Heart left ventricle (tissue), 16 donors: ENCODE measurements at places on chromosomes 6 and 20. TPM values are rescaled to one million over a fixed set of nuclear protein-coding genes. Genes with fewer than 3 reads are reported as not detected.
A peak's percentile ranks its signal among the peaks of the same experiment; 100 is the strongest.

DNA sequence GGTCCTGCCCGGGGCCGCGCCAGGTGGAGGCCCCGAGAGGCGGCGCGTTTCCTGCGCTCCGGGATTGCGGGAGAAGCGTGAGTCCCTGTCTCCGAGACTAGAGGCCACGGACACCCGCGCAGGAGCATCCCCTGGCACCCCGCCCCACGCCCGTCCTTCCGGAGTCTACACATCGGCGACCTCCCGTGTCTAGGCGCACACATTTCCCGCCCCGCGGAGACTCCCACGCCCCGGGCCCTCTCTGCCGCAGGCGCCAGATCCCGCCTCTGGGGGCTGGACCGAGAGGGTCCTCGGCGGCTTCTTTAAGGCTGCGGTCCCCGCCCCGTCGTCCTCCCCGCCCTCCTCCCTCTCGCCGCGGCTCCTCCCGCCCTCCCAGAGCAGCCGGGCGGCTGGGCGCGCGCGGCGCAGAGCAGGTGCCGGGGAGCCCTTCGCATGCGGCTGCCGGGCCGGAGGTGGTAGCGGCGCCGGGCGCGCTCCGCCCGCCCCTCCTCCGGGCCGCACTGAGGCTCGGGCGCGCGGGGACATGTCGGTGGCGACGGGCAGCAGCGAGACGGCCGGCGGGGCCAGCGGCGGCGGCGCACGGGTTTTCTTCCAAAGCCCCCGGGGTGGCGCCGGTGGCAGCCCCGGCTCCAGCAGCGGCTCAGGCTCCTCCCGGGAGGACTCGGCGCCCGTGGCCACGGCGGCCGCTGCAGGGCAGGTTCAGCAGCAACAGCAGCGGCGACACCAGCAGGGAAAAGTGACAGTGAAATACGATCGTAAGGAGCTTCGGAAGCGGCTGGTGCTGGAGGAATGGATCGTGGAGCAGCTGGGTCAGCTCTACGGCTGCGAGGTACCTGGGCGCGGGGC is at the start of gene PPP1R14C:
Gene PPP1R14C, plus strand, starts transcription at position 375 of the 846 bp plus-strand sequence. Its CDS starts 149 bp downstream, at position 524.
- peaks cover 21% of the 10 kb centered on the region for H3K27me3 ChIP-seq
- peaks cover 20% of the 10 kb centered on the region for H3K4me1 ChIP-seq
- peak within 1 kb of the TSS; percentile 46 for H3K27ac ChIP-seq
- no peaks in the 10 kb centered on the region for H3K36me3 ChIP-seq

- H3K27me3 ChIP-seq, result no peaks in the 10 kb centered on the region
- no peak for DNase-seq
- no peaks in the 10 kb centered on the region for H3K36me3 ChIP-seq
- H3K4me1 ChIP-seq, result no peaks in the 10 kb centered on the region
- no peak overlapping the region for H3K4me3 ChIP-seq
- H3K27ac ChIP-seq, result no peak overlapping the region
These were observed 155.3 kb upstream of the ZNF217 start for GRCh38 chr20:53748821-53749421.

DNA sequence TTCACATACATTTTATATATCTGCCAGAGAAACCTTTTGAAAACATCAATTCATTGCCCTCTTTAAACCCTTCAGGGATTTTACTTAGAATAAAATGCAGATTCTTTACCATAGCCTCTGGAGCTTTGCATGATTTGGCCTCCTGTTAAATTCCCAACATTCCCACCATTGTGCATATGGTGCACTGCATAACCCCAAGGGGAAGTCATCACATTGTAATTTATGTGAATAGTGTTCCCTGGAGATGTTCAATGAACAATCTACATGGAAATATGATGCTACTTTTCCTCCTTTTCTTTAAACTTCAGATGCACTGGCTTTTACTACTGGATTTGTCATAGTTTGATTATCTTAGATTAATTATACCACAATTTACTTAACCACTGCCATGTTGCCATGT is 94.7 kb downstream of the PHF3 start:
- no peaks in the 10 kb centered on the region for H3K27me3 ChIP-seq
- no peak for DNase-seq
- H3K4me3 ChIP-seq, result no peak overlapping the region
- no peaks in the 10 kb centered on the region for H3K36me3 ChIP-seq
- H3K4me1 ChIP-seq, result no peaks in the 10 kb centered on the region
- no peak overlapping the region for H3K27ac ChIP-seq

GRCh38 chr6:102981490-102982015 is 1588.0 kb downstream of the GRIK2 start:
- no peak overlapping the region for H3K4me3 ChIP-seq
- H3K4me1 ChIP-seq, result no peaks in the 10 kb centered on the region
- no peaks in the 10 kb centered on the region for H3K36me3 ChIP-seq
- H3K27me3 ChIP-seq, result no peaks in the 10 kb centered on the region
- H3K27ac ChIP-seq, result no peak overlapping the region
- no peak for DNase-seq

DNA sequence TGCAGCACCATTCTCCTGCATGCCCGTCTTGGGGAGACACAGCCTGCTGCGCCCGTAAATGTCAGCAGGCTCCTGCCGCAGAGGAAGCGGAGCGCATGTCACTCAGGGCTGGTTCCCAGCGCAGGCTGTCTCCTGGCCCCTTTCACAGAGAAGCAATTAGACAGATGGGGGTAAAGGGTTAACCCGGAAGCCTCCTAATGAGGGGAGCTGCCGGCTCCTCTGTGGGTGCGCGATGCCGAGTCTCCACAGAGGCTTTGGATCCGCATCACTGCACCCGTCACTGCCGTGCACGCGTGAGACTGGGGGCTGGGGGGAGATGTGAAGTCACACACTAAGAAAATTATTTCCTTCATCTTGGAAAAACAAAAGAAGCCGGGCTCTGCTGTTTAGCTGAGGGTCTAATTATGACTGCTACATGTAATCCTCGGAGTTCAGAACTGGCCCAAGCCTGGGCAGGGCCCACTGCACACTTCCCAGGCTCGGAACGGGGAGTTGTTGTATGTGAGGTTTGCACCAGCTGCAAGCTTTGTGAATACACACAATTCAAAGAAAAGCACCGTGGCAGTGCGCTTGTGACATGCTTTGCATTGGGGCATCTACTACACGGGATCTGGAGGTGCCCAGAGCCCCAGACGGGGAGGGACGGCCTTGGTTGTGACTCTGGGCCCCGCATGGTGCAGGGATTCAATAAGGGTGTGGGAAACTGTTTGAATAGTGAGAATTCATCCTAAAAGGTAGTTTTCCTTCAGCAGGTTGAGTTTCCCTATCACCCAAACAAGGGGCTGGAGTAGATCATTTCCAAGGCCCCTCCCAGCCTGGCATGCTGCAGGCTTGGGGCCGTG is 331.6 kb downstream of the TAF4 start:
- peaks cover 5% of the 10 kb centered on the region for H3K27me3 ChIP-seq
- peak; percentile 15 for DNase-seq
- no peak overlapping the region for H3K27ac ChIP-seq

GRCh38 chr6:136719280-136720044 is 72.8 kb downstream of the MAP3K5 start:
- H3K4me1 ChIP-seq, result peaks cover 13% of the 10 kb centered on the region
- no peak for DNase-seq
- H3K27ac ChIP-seq, result no peak overlapping the region

DNA sequence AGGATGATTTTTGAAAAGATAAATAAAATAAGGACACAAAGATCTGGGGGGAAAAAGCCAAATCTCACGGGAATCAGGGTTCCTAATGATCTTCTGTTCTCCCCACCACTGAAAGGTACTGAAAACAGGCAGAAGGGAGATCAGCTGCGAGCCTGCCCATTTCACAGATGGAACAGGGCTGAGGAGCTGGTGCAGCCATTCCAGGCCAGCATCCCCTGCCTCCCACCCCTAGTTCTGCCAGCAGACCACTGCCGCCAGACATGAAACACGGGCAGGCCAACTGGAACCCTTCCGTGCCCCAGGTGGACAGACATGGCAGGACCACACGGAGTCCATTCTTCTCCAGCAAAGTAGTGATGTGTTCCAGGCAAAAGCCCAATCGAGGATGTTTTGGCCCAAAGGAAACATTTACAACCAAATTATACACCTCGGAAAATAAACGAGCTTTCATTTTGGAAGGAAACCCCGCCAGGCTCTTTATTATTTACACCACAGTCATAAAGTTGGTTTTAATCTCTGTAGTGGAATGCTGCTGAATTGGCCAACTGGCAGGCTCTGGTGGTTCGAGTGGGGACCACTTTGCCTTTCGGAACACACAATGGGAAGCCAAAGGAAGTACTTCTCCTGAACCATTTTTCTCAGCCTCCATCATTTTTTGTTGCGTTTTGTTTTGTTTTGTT is 28.2 kb downstream of the ISM1 start:
- no peak overlapping the region for H3K4me3 ChIP-seq
- peaks cover 3% of the 10 kb centered on the region for H3K4me1 ChIP-seq
- no peaks in the 10 kb centered on the region for H3K27me3 ChIP-seq
- H3K36me3 ChIP-seq, result no peaks in the 10 kb centered on the region
- H3K27ac ChIP-seq, result no peak overlapping the region

The RAET1L gene
- not detected for total RNA-seq
